NCI-H774 (cell line): ENCODE measurements at places on chromosomes 7 and 10.

- no peak for DNase-seq
Observed at GRCh38 chr10:89861584-89862301, 160.4 kb downstream of the KIF20B start.

- DNase-seq = no peak
Observed at GRCh38 chr10:6273351-6273750, 70.6 kb downstream of the PFKFB3 start.

- no peak for DNase-seq
Observed at GRCh38 chr7:28804990-28805389, 153.1 kb downstream of the TRIL start.

DNA sequence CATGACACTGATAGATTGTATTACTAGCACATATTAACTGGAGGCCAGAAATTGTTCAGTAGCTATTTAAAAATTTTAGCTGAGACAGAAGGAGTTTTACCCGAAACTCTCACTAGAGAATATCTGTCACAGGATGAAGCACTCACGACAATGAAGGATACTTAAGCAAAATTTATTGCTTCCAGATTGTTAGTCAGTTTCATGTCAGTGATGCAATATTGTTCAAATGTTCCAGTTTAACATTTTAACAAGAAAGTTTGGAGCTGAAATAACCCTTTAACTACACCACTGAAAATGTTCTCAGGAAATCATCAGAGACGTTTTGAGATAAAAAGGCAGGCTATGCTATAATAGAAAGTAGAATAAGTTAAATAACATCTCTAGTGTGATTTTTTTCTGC lies 15.0 kb upstream of the CADPS2 start:
- no peak for DNase-seq

DNA sequence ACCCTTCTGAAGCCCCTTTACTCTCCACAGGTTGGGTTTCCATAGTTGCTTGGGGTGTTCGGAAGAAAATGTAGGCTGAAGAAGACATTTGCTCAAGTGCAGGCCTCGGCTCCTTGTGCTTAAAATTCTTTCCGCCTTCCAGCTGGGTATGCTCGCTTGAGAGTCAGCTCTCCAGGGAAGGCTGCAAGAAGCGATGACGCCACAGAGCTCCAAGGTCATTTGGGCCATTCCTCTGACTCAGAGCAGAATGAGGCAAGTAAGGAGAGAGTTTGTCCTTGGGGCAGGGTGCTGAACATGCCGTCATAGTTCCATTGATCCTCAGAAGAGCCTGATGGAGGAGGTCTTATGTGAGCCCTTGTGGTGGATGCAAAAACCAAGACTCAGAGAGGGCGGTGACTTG lies 27.4 kb upstream of the HSPA12A start:
- no peak for DNase-seq

- DNase-seq = no peak
Observed at GRCh38 chr7:92809760-92810573, 26.4 kb downstream of the CDK6 start.

GRCh38 chr7:17654940-17655339 lies 285.4 kb downstream of the SNX13 start:
- no peak for DNase-seq

GRCh38 chr7:92934096-92934495 lies 97.7 kb upstream of the CDK6 start:
- no peak for DNase-seq

DNA sequence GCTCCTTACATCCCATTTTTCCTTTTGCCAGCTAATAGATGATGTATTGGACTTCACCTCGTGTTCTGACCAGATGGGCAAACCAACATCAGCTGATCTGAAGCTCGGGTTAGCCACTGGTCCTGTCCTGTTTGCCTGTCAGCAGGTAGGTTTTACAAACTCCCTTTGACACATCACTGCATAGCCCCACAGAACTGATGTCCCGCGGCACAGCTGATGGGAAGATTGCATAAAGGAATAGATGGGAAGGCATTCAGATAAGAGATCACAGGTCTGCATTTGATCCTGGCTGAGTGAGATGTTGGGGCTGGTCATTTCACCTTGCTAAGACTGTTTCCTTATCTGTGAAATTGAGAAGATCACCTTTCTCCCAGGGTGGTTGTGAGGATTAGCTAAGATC lies 37.9 kb downstream of the PDSS1 start:
- DNase-seq = no peak

DNA sequence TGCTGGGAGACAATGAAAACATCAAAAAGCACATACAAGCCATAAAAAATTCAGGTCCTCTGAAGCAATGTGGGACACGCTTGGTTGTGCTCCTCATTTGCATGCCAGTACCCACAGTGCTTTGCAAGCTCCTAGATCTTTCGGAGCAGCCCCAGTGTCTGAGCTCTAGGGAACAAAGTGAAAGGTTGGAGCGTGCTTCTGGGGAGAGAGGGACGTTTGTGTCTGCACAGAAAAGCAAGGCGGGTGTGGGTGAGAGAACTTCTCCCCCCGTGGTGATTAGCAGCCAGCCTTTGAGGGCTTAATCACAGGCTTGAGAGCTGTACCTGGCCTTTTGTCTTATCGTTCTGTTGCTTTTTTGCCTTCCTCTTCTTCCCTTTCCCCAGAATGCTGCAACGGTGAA lies 76.7 kb upstream of the HABP2 start:
- DNase-seq = no peak

- DNase-seq = no peak
Observed at GRCh38 chr7:108596560-108596959, 26.9 kb downstream of the DNAJB9 start.
